ENCODE measurements at places on chromosomes 2 and 18.

DNA sequence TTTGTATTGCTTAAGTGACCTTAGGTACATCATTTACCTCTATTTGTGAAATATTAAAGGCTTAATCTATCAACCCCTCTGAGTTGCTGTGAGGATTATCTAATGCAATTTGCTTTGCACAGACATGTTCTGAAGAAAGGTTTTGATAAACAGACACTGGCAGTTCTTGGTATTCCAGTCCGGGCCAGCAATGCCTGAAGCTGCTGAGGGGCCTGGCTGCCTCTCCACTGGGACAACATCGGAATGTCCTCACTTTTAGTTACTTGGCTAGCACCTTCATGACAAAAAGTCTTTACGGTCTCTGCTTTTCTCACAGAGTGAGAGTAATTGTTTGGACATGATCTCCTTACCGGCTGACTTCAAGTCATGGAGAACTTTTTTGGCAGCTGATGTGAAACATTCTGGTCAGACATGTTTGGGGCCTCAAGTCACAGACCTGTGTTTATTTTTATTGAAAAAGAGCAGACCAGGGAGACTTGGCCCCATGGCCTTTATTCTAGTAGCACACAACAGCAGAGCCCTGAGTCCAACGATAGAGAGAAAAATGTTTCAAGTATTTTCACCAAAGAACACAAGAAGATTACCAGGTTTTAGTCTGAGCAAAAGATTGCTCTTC, 1112.3 kb upstream of the FANCL start:
- no peak for DNase-seq

DNA sequence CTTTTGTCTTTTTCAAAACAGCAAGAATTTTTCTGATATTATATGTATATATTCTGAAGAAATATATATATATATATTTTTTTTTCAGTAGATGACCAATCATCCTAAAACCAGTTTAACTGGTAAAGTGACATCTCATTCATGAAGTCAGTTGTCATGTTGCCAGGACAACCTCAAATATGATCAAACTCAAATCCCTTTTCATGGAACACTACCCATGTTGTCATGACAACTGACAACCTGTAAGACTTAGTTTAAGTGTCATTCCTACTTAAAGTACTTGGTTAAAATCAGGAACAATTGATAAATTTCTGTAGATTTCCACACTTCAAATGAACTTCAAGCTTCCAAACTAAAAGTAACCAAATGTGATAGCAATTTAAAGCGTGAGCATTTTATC, 101.8 kb upstream of the ERBB4 start:
- no peak for DNase-seq

GRCh38 chr2:40450796-40451430, 977 bp downstream of the SLC8A1 start:
- peak; percentile 92 for DNase-seq

- DNase-seq: peak; percentile 11
Measured at GRCh38 chr18:21241301-21242048, 557 bp upstream of the GREB1L start.

GRCh38 chr2:121038891-121039616, 245.9 kb downstream of the TFCP2L1 start:
- no peak for DNase-seq

DNA sequence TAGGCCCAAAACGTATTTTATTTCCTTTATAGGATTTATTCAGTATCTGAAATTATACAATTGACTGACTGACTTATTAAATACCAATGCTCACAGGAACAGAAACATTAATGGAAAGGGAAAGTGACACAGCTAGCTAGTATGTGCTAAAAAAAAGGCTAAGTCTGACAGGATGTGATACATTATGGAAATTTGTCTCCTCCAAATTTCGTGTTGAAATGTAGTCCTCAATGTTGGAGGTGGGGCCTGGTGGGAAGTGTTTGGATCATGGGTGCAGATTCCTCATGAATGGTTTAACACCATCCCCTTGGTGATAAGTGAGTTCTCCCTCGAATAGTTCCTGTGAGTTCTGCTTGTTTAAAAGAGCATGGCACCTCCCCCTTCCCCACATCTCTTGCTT, 70.6 kb upstream of the WDR75 start:
- DNase-seq: peak; percentile 88

DNA sequence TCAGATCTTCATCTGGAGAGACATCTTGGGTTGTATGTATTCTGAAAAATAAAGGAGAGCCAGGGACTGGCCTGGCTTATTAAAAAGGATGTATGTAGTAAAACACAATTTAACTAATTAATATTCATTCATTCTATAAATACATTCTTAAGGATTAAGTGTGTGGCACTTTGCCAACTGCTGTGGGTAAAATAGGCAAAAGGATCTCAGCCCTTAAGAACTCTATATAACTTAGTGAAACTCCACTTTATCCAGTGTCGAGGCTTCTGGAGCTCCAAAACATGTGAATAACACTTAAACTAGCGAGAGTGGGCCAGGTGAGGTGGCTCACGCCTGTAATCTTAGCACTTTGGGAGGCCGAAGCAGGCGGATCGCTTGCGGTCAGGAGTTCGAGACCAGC, 7.7 kb upstream of the STK39 start:
- DNase-seq: peak; percentile 15

DNA sequence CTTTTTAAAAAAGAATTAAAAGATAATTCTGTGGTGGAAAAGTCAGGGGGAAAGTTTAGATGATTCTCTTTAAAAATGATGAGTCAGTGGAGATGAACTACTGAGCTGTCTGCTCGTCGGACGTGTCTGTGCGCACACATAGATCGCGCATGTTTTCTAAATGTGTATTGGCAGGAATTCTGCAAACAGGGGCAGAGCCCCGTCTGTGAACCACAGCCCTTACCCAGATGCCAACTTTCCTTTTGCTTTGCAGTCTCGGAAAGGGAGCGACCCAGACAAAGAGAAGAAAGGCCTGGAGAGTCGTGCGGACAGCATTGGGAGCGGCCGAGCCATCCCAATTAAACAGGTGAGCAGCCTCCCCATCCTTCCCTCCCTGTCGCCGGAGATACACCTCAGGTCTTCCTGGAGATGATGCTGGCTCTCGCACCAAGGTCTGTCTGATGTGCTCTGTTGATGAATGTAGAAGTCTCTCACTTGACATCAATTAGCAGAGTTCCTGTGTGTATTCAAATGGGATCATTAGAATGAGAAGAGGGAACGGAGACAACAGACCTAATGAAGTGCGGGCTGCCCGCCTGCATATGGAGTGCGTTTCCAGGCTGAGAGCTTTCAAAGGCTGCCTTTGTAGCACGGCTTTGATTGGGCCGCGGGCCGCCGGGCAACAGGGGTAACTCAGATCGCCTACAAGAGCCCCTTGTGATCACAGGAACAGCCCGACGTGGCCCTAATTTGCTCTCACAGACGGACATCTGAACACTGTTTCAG, 313.3 kb downstream of the AGAP1 start:
- no peak for DNase-seq

DNA sequence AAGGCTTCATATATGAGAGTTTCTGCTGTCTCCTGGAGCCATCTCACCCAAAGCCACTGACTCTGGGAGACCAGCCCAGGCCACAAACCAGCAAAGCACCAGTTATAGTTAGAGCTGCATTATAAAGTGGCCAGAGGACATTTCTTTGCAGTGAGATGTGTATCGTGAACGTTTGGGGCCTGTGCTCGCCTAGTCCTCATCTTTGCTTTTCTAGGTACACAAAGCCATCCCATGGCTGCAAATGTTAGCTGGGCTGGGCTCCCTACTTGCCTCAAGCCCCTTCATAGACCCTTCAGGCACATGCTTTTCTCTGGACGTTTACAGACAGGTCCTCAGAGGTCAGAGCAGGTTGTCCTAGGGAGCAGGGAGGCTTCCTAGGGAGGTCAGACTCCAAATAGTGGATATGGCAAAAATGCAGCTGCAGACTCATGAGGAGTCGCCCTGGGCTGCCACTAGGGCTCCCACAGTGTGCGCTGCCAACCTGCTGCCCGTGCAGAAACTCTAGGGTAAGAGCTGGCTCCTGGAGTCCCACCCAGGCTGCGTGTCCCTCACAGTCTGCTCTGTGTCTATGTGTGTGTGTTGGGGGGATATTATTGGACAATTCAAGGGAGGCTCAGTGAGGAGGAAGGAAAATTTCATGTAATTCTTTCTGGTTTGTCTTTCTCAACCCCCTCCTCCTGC, 141.0 kb downstream of the RPIA start:
- DNase-seq: no peak

DNA sequence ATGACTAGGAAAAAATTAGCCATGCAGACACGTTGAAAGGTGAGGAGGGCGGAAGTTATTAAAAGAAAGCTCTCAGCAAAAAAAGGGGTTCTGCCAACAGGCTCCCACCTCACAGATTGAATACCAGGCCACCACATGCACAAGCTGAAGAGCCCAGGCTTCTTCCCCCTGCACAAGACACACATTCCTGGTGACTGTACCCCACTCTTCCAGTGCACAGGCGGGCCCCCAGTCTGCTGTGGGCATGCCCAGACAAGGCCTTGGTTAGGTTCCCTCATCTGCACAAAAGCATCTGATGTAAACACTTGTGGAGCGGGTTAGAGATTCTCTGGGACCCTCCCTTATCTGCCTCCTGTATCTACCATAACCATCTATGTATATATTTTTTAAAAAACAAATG, 81.7 kb downstream of the AGPS start:
- DNase-seq: no peak

DNA sequence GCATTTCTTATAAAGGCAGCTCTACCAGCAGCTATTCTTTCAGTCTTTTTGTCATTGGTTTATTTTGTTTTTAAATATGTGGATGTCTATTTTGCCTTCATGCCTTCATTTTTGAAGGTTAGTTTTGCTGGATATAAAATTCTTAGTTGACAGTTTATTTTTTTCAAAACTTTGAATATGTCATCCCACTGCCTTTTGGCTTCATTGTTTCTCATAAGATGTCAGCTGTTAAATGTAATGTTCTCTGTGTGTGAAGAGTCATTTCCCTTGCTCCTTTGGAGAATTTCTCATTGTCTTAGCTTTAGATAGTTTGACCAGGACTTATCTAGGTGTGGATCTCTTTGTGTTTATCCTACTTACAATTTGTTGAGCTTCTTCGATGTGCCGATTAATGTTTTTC, 213.5 kb downstream of the KIAA1328 start:
- no peak for DNase-seq

Measured in EH (cell line).